ENCODE measurements at places on chromosomes 13 and 19.

- DNase-seq = peak; percentile 50
Observed at GRCh38 chr19:6736169-6736916, 1.0 kb downstream of the GPR108 start.

DNA sequence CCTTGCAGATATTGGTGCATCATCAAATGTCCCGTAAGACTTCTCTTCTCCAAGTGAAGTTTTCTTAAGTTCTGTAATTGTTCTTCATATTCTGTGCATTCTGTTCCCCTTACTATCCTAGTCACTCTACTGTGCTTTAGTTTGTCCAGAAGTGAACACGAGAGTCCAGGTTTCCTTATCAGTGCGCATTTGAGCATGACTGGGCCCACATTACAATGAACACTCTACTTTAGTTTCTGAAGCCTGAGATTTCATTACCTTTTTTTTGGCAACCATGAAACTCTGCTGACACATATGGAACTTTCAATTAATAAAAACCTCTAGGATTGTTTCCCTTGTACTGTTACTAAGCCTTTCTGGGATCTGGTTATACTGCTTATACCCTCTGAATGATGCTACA lies 270.0 kb downstream of the KCNRG start:
- no peak for DNase-seq

DNA sequence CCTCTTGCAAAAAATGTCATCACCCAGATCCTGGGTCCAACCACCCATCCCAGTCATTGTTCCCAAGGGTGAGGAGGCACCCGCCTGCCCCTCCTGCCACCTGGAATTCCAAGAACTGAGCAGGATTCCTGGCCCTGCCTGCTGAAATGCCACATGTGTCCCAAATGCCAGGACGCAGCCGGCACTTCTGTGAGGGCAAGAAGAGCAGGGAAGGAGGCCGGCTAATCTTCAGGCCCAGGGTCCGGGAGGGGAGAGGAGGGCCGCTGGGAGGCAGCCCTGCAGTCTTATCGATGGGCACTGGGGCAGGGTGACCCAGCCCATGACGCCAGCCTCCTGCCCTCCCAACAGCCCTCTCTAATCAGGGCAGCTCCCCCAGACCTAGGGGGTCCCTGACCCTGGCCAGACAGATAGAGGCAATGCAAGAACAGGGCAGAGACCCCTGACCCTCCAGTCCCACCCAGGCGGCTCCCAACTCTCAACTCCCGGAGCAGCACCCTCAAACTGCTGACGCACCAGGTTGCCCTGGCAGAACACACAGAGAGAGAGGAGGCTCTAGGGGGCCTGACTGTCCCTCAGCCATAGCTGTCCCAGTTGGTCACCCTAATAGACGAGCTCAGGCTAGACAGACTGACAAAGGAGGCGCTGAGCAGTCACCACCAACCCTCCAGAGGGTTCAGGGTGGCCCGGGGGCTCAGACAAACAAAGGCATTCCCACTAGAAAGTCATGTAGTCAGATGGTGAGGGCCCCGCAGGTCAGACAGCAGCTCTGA lies 1.5 kb downstream of the MFSD12 start:
- no peak for DNase-seq

DNA sequence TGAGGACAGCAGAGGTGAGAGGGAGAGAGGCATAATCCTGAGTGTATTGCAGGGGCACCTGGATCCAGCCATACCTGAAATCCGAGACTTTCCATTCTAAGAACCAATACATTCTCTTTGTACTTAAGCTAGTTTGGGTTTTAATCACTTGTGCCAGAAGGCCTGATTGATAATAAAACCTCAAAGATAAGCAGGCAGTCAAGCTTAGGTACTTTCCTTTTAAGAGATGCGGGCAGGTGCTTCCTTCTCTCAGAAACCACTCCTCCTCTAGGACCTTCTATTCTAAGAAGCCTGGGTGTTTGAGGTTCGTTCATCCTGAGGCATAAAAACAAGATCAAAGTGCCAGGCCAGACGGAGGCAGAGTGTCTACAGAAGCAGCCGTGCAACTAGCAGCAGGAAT lies 22.2 kb downstream of the FAM187B start:
- DNase-seq = peak; percentile 64

- no peak for DNase-seq
Observed at GRCh38 chr13:34108410-34108809, 290.5 kb downstream of the RFC3 start.

- no peak for DNase-seq
Observed at GRCh38 chr19:29665826-29666577, 741 bp downstream of the PLEKHF1 start.

DNA sequence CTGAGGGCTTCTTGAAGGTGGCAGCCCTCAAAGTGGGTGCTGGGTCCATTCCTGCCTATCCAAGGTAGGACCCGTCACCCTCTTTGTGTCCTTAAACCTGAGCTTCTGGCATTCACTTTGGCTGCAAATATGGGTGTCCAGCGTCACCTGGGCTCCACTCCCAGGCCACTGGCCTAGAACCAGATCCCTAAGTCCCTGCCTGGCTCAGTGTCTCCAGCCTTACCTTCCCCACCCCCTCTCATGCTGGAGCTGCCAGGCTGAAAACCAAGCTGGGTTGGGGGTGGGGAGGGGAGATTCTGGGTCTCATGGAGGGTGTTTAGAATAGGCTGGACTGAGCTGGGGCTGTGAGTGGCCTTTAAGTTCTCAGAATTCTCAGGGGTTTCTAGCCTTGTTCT lies 12.4 kb downstream of the PDE4A start:
- DNase-seq = no peak

GRCh38 chr13:106105153-106105552 lies 430.3 kb downstream of the EFNB2 start:
- DNase-seq = no peak

GRCh38 chr19:3033595-3034405 lies 4.7 kb upstream of the TLE2 start:
- DNase-seq = no peak

- DNase-seq = no peak
Observed at GRCh38 chr19:16031872-16032200, 44.5 kb upstream of the TPM4 start.
